ENCODE measurements at places on chromosomes 1 and 21.

DNA sequence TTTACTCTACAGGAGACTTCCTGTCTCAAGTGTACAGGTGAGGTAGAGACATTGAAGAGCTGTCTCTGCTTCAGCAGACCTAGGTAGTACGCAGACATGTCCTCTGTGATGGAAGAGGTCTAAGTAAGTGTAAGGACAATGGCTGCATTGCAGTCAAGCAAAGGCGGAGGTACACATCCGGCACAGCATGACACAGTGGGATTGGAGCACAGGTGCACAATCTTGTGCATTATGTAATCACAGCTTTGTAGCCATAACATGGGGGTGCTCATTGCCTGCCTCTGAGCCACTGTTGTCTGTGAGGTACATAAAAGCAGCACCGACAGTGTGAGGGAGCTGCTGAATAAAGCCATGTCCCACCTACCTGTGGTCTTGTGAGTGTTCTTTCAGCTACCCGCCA lies 66.4 kb upstream of the CCDC190 start:
- no peak for DNase-seq

GRCh38 chr21:34332347-34332746 lies 31.5 kb upstream of the KCNE2 start:
- no peak for DNase-seq

- no peak for DNase-seq
Observed at GRCh38 chr1:180188684-180189175, 34.1 kb downstream of the QSOX1 start.

GRCh38 chr1:151990058-151990855 lies 3.4 kb downstream of the S100A10 start:
- no peak for DNase-seq

GRCh38 chr1:25538191-25538767 lies 5.1 kb upstream of the LDLRAP1 start:
- DNase-seq = no peak

- DNase-seq = no peak
Observed at GRCh38 chr1:185478877-185479276, 161.8 kb upstream of the IVNS1ABP start.

DNA sequence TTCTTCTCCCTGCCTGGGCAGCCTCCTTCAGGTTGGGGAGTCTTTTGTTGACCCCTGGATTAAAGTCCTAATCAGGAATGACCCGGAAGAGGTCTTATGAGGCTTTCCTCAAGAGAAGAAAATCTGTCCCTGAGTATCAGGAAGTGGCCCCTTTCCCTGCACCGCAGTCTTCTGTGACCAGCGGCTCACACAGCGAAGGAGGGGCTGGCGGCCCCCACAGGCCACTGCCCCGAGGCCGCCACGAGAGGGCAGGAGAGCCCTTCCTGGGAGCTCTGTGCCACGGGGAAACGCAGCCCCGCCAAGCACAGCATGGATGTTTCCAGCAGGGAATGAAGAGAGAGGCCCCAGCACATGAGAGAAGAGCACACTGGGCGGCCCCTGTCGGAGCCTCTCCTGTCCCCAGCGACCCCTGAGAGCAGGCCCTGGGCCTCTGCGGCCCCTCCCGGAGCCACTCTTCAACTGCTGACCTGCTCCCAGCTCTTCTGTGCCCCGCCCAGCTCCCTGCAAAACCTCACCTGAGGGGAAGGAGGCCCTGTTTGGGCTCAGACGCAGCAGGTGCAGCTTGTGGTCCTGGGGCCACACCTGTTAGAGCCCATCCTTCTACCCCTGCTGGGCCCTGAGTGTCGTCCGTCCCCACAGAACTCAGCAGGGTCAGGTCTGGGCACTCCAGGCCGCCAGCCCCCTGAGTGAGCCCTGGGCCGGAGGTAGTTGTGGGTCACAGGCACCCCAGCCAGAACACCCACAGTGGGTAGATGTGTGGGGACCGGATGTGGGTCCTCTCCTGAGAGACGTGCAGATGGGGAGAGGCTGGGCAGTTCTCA lies 4.9 kb upstream of the POFUT2 start:
- peak; percentile 31 for DNase-seq

DNA sequence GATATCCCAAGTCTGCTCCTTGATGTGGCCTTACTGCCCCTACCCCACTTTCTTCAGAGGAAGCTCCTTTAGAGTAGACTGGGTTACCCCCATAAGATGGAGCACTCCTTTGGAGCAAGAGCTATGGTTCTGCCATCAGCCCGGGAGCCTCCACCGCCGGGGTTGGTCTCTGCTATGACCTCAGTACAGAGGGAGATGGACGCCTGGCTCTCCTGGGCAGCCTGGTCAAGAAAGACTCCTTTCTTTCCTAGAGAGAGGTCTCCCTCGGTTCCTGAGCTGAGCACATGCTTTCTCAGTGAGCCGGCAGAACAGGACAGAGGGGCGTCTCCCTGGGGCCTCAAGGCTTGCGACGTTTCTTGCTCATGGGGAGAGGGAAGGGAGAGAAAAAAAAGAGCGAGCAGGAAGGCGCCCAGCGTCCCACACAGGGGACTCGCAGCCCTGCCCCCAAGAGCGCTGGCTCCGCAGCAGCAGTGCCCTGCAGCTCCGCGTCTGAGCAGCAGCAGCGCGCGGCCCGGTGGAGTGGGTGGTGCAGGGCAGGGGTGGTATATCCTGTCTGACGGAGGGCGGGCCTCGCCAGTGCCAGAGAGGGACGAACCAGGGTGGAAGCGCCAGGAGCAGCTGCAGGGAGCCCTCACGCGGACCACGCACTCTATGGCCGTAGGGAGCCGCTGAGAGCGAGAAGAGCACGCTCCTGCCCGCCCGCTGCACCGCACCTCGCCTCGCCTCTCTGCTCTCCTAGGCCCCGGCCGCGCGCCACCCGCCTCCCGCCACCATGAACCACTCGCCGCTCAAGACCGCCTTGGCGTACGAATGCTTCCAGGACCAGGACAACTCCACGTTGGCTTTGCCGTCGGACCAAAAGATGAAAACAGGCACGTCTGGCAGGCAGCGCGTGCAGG lies at the start of gene PKP1:
Gene PKP1, plus strand, starts transcription at position 576 of the 899 bp plus-strand sequence. Its CDS starts 197 bp downstream, at position 773.
- DNase-seq = no peak

DNA sequence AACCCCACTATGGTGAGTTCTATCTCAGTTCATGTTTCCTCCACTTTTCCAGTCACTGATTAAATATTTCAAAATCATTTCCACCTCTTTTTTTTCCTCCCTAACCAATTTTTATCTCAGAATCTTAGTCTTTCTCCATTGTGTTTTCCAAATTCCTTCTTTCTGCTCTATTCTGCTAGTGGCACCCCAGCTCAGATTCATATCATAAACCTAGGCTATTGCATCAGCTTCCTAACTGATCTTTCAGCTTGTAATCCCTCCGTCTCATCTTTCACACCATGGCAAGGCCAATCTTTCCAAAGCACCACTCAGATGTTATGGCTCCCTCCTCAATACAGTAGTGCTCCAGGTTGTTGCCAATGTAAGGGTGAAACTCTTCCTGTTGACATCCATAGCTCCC lies 631.9 kb downstream of the PLPP3 start:
- DNase-seq = no peak

- no peak for DNase-seq
Observed at GRCh38 chr21:44710294-44710665, 1.1 kb downstream of the TSPEAR start.

DNA sequence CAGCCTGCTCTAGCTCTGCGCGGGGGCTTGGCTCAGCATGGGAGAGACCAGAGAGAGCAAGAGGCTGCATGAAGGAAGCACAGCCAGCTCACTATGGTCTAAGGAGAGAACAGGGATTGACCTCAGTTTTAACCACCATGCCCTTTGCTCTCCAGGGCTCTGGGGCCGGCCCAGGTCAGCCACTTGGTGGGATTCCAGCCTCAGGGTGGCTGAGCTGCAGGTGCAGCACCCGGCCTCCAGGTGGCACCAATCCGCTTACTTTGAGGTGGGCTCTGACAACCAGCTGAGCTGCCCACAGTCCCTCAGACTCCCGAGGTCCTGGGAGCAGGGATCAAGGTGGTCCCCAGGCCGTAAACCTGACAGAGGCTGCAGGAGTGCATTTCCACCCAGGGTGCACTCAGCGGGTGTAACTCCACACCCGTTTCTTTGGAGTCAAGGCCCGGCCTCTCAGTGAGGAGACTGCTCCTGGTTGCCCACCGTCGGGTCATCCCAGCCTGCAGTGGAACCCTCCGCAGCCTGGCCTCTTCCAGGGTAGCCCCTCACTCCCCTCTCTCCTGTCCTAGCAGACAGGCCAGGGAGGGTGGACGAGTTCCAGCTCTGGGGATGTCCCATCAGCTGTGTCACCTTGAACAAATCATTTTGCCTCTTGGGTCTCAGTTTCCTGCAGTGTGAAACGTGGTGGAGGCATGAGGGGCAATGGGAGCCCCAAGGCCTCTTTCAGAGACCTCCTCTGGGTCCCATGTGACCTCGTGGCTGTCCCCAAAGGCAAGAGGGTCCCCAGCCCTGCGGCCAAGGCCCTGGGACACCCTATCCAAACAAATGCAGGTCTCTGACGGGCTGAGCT lies 607 bp upstream of the LGR6 start:
- DNase-seq = no peak

GRCh38 chr1:195979646-195980045 lies 628.6 kb downstream of the KCNT2 start:
- DNase-seq = no peak

GRCh38 chr1:67200755-67201154 lies 34.5 kb downstream of the IL23R start:
- DNase-seq = no peak

- no peak for DNase-seq
Observed at GRCh38 chr1:83516369-83516768, 482.6 kb downstream of the TTLL7 start.

DNA sequence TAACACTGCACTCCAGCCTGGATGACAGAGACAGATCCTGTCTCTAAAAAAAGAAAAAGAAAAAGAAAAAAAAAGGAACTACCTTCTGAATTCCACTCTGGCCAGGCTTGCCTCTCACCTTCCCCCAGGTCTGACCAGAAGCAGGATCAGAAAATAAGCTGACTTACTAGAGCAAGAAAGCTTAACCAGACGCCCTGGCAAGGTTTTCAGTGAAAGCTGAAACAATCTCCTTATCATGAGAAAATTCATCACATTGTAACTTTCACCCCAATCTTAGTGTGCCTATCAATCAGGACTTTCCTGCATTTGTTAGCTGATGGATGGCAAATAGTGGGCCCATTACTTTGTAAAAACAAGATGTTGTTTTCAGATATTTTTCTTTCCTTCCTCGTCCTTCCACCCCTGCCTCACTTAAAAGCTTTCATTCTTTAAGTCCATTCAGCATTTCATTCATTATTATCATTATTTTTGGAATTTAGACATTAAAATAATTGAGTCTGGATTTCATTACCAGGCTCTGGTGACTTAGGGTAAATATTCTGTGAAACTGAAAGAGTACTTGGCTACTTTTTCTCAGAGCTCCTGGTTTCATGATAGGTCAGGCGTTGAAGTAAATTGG lies 96.5 kb upstream of the CD34 start:
- DNase-seq = no peak

DNA sequence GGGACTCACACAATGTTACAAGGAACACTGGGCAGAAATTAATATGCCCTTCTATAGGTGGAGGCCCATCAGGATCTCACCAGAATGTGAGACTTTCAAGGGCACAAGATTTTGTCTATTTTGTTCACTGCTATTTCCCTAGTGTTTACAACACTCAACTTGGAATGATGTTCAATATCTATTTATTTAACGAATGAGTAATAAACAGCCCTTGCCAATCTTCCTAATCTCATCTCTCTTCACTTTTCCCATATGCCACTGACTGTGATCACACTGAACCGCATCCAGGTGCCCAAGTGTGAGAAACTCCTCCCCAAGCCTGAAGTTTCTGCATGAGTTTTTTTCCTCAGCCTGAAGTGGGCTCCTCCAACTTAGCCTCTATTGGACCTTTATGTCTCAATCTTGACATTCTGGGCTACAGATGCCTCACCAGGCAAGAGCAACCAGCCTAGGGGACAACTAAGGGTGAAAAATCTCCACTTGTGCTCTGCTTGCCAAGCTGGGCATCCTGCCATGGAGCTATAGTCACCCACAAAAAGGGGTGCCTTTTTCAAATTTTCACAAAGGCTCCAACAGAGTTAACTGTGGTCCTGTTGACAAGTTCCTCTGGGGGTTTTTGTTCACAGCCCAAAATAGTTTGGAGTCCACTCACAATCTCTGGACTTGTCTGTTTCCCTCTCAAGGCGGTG lies 105.6 kb downstream of the PLPP3 start:
- DNase-seq = no peak

GRCh38 chr1:220788900-220789299 lies 2.2 kb downstream of the MTARC1 start:
- no peak for DNase-seq

DNA sequence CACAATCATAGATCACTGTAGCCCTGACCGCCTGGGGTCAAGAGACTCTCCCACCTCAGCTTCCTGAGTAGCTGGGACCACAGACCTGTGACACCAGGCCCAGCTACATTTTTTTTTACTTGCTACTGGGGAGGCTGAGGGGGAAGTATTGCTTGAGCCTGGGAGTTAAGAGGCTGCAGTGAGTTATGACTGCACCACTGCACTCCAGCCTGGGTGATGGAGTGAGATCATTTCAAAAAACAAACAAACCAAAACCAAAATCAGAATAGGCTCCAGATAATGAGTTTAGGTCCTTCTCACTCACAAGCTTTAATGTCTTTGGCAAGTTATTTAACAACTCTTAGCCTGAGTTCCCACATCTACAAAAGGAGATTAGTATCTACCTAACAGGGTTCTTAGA lies 22.8 kb downstream of the WDR26 start:
- no peak for DNase-seq

DNA sequence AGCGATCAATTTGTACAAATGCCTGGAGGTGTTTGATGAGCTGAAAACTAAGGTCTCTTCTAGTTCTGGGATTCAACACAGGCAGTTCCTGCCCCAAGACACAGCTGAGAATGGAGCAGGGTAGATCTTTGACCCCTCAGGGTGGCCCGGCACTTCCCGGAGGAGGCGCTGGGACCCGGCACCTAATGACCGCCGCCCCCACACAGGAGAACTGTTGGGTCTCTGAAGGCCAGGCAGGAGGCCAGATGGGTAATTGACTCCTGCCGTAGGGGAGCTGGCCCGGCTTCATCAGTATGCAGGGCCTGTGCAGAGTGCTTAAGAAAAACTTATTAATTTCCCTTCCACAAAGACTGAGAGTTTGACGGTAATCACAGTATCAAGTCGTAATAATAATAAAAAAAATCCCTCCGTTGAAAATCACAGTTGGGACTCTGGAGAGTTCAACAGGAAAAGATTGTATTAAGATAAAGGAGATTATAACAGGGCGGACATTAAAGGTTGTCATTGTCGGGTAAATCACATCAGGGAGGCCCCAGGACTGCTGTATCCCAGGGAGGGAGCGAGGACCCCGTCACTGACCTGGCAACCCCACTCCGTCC lies 51.7 kb downstream of the UBIAD1 start:
- no peak for DNase-seq

GRCh38 chr1:81505831-81506230 lies 294.9 kb upstream of the ADGRL2 start:
- no peak for DNase-seq

GRCh38 chr21:17441370-17441769 lies 71.5 kb upstream of the CXADR start:
- no peak for DNase-seq

GRCh38 chr1:12539705-12540579 lies 78.1 kb downstream of the DHRS3 start:
- no peak for DNase-seq

Measured in stimulated activated CD8-positive, alpha-beta memory T cell treated with anti-CD3 and anti-CD28 coated beads, Interleukin-4, amount 100 ng/mL, for 4 hours (primary cell).